ENCODE measurements at places on chromosomes 6 and 20.
A peak's percentile ranks its signal among the peaks of the same experiment; 100 is the strongest.

- DNase-seq, result no peak
These were observed 35.8 kb downstream of the TRIM38 start for GRCh38 chr6:25998379-25998778.

DNA sequence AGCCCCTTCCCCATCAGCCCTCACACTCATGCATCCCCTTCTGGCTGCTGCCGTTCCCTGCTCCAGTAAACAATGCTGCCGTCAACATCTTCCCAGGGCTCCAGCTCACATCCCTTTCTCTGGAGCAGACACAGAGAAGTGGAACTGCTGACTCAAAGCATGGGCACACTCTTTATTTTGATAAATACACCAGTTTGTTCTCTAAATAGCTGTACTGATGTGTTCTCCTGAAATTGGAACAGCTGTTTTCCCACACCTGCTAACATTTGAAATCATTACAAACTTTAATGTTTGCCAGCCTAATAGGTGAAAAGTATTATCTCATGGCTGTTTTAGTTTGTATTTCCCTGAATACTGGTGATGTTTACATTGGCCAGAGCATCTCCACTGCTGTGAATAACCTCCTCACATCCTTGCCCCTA lies 102.1 kb upstream of the NXT1 start:
- no peak for DNase-seq

- DNase-seq, result no peak
These were observed 160.4 kb downstream of the TASP1 start for GRCh38 chr20:13478366-13478765.

- no peak for DNase-seq
These were observed at the start of gene VSTM2L for GRCh38 chr20:37902504-37903313. VSTM2L (plus strand) TSS chr20:37903127; CDS start chr20:37903351, 224 bp downstream.

GRCh38 chr6:20574355-20574754 lies 40.1 kb downstream of the CDKAL1 start:
- DNase-seq, result no peak

DNA sequence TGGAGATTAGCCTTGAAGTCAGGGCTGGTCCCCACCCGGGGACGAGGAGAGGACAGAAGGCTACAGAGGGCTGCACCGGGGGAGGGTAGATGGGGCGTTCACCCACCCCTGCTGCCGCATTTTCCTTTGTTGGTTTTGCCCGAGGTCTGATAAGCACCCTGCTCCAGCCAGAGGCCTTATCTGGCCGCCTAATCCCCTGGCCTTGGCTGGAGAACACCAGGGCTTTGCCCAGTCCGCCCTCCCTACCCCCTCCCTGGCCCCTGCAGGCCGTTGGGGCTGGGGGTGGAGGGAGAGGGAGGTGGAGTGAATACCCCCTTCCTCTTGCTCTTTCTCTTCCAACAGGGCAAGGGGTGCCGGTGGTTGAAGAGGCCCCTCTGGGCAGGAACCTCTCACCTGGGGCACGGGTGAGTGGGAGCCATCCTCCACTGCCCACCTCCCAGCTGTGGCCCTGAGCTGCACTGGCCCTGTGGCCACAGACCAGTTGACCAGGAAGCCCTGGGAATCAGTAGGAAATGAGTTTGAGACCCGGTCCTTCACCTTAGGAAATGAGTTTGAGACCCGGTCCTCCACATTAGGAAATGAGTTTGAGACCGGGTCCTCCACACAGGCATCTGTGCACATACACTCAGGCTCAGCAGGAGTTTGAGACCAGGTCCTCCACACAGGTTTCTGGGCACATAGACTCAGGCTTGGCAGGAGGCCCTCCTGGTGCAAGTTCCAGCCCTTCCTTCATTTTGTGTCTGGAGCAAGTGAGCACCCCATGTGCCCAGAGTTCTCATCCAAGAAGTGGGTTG lies 12.0 kb upstream of the GATA5 start:
- DNase-seq, result no peak

GRCh38 chr20:4369798-4370124 lies 351.9 kb upstream of the PRND start:
- no peak for DNase-seq

DNA sequence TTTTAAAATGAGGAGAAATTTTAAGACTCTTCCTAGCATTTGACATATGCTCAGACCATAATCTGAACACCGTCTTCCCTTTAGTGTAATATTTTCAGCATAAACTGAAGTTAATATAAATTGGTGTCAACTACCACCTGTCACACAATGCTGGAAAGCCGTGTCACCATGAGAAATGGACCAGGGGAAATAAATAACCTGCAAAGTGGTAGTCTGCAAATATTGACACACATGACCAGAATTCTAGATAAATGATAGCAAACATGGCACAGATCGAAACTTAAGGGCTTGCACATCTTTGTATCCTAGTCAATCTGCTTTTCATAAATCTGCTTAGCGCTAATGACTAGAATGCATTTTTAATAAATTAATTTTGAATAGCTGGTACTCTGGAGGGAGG lies 191.9 kb downstream of the CD83 start:
- DNase-seq, result no peak

DNA sequence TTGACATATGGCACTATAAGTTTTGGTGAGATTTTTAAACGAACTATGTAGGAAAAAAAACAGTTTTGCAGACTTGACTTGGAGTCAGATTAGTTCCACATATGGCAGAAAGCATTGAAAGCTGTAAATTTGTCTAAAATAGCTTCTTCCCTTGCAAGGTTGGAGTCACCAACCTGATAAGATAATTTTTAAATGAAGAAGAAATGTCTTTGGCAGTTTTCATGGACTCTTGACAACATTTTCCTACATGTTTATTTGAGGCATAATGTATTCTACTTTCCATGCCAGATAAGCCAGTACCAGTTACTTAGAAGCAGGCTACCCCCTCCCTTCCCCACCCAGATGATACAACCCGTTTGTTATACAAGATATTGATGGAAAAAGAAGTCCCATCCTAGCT lies 5.2 kb downstream of the KLHL32 start:
- no peak for DNase-seq

GRCh38 chr6:15303920-15304291 lies 58.0 kb downstream of the JARID2 start:
- no peak for DNase-seq

DNA sequence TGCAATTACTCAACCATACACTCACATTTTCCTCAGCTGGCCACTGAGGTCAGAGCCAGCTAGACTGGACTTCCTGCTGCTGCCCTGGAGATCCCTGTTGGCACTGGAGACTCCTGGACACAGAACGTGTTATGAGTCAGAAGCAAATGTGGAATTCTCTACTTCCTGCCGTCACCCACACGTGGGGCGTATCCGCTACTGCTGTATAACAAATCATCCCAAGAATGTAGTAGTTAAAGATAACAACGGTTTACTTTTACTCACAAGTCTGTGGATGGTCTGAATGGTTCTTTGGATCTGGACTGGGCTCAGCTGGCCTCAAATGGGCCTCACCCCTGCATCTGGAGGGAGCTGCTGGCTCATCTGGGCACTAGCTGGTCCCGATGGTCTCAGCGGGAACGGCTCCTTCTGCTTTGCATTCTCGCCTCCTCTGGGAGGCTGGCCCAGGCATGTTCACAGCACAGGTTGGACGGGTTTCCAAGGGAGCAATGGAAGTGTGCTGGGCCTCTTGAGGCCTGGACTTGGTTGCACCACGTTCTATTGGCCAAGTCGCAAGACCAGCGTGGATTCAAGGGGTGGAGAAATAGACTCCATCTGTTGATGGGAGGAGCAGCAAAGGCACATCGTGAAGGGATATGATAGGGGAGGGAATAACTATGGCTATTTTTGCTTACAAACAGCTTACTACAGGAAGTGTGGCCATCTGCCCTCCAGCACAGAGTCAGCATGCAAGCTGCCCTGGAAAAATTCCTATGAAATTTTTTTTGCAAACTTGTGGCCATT lies 118.5 kb downstream of the SNX5 start:
- no peak for DNase-seq

- DNase-seq, result peak; percentile 54
These were observed 26.4 kb upstream of the FAM83C start for GRCh38 chr20:35318502-35319157.

- DNase-seq, result no peak
These were observed 57.1 kb upstream of the NNAT start for GRCh38 chr20:37463726-37464494.

GRCh38 chr20:16286601-16287000 lies 286.6 kb downstream of the KIF16B start:
- no peak for DNase-seq

GRCh38 chr6:157020398-157020797 lies 243.2 kb downstream of the ARID1B start:
- no peak for DNase-seq

GRCh38 chr20:58550275-58551059 lies 35.3 kb upstream of the APCDD1L start:
- no peak for DNase-seq

DNA sequence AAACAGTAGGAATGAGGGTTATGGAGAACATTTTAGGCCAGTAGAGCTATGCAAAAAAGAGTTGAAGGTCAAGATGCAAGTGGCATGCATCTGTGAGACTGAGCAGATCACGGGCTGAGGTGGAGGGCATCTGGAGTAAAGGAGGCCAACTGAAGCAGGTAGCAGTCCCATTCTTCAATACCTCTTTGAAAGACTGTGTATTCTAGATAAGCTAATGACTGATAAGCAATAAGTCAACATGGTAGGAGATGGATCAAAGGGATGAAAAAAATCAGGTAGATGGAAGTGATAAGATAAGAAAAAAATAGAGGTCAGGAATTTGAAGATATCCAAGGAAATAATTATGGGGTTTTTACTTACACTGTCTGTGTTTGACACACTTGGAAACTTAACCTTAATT lies 55.6 kb downstream of the ARMC2 start:
- DNase-seq, result no peak

- no peak for DNase-seq
These were observed 48.6 kb downstream of the RALY start for GRCh38 chr20:34042262-34042661.

DNA sequence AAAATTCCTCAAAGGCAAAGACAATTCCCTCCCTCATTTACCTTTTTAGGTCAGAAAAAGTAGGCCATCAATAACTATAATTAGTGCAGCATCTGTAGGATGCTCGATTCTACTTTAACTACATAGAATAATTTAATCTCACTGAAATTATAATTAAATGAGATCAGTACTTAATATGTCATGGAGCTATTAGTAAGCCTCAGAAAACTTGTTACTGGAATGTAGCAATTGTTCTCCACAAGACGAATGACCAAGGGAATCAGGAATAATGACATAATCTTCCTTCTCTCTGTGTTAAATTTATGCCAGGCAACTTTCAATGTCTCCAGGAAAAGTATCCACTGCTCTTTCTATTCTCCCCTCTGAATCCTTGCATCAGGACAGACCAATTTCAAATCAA lies 34.1 kb downstream of the SESN1 start:
- DNase-seq, result no peak

GRCh38 chr6:45971287-45971686 lies 44.4 kb downstream of the CLIC5 start:
- DNase-seq, result no peak

DNA sequence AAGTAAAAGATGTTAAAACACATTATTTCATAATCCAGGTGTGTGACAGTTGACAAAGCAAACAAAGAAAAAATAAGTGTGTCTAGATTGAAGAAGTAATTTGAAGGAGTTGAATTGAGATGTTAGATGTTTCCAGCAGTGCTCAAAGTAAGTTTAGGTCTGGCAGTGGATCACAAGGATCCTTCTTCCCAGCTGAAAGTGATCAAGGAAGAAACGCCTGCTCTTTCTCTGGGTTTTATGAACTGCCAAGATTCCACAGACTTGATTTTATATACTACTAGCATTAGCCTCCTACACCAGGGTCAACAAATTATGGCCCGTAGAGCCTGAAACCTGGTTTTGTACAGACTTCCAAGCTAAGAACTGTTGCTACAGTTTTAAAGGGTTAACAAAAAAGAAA lies 30.3 kb downstream of the STX7 start:
- no peak for DNase-seq

GRCh38 chr6:91045161-91045560 lies 458.3 kb upstream of the MAP3K7 start:
- no peak for DNase-seq

- no peak for DNase-seq
These were observed 78.3 kb downstream of the PERP start for GRCh38 chr6:138028893-138029292.

- DNase-seq, result no peak
These were observed 29.6 kb downstream of the NPEPL1 start for GRCh38 chr20:58721951-58722778.

DNA sequence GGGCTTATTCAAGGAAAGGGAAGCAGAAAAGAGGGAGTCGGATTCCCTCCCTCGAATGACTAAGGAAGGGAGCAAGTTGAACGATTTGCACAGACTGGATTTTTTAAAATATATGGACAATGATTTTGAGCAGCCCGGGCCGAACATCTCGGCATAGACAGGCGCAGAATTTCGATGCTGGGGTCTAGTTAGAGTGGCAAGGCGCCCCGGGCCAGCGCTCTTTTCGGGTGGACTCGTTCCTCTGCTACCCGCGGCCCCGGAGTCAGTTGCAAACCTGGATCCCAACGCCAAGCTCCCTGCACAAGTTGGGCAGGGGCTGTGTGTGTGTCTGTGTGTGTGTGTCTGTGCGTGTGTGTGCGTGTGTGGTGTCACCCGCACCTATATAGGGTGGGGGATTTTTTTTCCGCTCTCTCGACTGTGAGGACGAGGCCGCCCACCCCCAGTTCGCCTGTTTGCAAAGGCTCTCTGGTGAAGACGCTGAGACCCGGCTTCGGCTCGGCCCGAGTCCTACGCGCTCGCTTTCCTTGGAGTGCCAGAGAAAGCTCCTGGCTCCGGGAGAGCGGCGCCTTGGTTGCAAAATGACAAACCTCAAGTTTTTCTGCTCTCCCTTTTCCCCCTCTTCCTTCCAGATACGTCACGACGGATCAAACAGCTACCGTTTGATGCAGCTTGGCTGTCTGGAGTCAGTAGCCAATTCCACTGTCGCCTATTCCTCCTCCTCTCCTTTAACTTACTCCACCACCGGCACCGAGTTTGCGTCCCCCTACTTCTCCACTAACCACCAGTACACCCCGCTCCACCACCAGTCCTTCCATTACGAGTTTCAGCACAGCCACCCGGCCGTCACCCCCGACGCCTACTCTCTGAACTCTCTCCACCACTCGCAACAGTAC lies 1.4 kb downstream of the TFAP2D start:
- no peak for DNase-seq

- no peak for DNase-seq
These were observed 63.6 kb downstream of the BLOC1S5 start for GRCh38 chr6:8000636-8001035.

DNA sequence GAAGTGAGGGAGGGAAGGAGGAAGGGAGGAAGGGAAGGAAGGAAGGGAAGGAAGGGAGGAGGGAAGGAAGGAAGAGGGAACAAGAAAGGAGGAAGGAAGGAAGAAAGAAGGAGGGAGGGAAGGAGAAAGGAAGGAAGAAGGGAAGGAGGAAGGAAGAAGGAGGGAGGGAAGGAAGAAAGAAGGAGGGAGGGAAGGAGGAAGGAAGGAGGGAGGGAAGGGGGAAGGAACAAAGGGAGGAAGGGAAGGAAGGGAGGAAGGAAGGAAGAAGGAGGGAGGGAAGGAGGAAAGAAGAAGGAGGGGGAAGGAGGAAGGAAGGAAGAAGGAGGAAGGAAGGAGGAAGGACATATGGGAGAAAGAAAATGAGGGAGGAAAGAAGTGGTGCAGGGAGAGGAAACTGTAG lies 184.7 kb upstream of the PMEPA1 start:
- no peak for DNase-seq

Measured in fibroblast of skin of left quadriceps (primary cell).